ENCODE measurements at places on chromosomes 1 and 21. TPM values are rescaled to one million over a fixed set of nuclear protein-coding genes. Genes with fewer than 3 reads are reported as not detected.
A peak's percentile ranks its signal among the peaks of the same experiment; 100 is the strongest.

F13B gene
- not detected for polyA plus RNA-seq

GRCh38 chr1:36087233-36088123, 1.2 kb upstream of the ADPRS start:
- H3K27me3 ChIP-seq = peaks cover 26% of the 10 kb centered on the region
- DNase-seq = peak; percentile 83
- H3K4me1 ChIP-seq = peaks cover 56% of the 10 kb centered on the region
- no peak overlapping the region for H3K4me3 ChIP-seq

TMOD4 gene
- polyA plus RNA-seq = 0.44 TPM

- no peaks in the 10 kb centered on the region for H3K27me3 ChIP-seq
- H3K27ac ChIP-seq = no peak overlapping the region
- DNase-seq = no peak
- no peaks in the 10 kb centered on the region for H3K36me3 ChIP-seq
- no peaks in the 10 kb centered on the region for H3K4me1 ChIP-seq
Observed at GRCh38 chr1:165073185-165074007, 283.1 kb downstream of the LMX1A start.

SMIM11 gene
- 3.7 TPM for polyA plus RNA-seq

- H3K27ac ChIP-seq = no peak overlapping the region
- no peak overlapping the region for H3K4me3 ChIP-seq
- no peaks in the 10 kb centered on the region for H3K36me3 ChIP-seq
- no peaks in the 10 kb centered on the region for H3K4me1 ChIP-seq
- H3K27me3 ChIP-seq = no peaks in the 10 kb centered on the region
- DNase-seq = no peak
Observed at GRCh38 chr1:117318011-117318410, 49.2 kb upstream of the MAN1A2 start.

- no peaks in the 10 kb centered on the region for H3K36me3 ChIP-seq
- H3K4me1 ChIP-seq = no peaks in the 10 kb centered on the region
- H3K4me3 ChIP-seq = no peak overlapping the region
- H3K27me3 ChIP-seq = no peaks in the 10 kb centered on the region
- no peak for DNase-seq
Observed at GRCh38 chr1:216566641-216567205, 143.5 kb upstream of the USH2A start.

- H3K27ac ChIP-seq = no peak overlapping the region
- H3K4me1 ChIP-seq = peaks cover 12% of the 10 kb centered on the region
- H3K27me3 ChIP-seq = no peaks in the 10 kb centered on the region
- DNase-seq = no peak
- H3K36me3 ChIP-seq = no peaks in the 10 kb centered on the region
Observed at GRCh38 chr1:8002921-8003320, 23.2 kb downstream of the ERRFI1 start.

DNA sequence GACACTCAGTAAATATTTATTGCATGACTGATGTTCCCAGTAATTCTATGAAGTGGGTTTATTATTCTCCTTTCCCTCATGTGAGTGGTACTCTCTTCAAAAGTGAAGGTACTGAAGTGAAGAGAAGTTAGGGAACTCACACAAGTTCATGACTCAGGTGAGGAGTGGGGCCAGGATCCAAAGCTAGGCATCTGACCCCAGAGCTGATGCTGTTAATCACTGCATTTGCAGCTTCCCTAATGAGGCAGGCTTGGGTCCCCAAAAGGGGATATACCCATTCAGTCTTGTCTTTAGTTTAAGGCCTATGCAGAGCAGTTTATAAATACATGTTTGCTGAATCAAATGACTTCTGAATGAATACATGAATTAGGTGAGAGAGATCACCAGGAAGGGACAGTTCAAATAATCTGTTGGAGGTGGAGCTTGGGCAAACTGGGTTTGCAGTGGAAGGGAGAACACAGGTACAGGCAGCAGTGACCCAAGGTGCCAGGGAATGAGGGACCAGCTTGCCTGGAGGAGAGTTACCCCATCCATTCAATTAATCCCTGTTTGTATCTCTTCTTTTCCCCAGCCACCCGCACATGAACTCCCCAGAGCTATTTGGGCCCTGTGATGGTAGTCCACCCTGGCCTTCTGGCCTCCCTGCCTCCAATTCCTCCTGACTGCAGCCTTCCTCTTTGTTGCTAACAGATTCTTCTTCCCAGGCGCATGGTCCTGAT, 2.0 kb downstream of the CD58 start:
- peak overlapping the region; percentile 99 for H3K27ac ChIP-seq
- no peak for DNase-seq
- H3K4me3 ChIP-seq = no peak overlapping the region
- no peaks in the 10 kb centered on the region for H3K36me3 ChIP-seq

DNA sequence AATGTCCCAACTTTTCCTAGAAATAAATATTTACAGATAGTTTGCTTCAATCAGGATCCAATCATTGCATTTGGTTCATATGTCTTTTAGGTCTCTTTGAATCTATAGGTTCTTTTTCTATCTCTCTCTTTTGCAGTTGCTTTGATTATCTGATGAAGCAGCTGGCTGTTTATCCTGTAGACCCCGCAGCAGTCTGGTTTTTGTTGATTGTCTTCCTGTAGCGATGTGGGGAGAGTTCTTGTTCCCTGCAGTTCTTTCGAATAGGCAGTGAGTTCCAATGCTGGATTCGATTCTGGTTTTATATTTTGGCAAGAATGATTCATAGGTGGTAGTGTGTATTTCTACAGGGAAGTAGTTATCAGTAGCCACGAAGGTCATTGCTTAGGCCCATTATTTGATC, 7.4 kb upstream of the MIXL1 start:
- no peak for DNase-seq
- no peak overlapping the region for H3K4me3 ChIP-seq
- H3K4me1 ChIP-seq = no peaks in the 10 kb centered on the region
- no peaks in the 10 kb centered on the region for H3K27me3 ChIP-seq

DNA sequence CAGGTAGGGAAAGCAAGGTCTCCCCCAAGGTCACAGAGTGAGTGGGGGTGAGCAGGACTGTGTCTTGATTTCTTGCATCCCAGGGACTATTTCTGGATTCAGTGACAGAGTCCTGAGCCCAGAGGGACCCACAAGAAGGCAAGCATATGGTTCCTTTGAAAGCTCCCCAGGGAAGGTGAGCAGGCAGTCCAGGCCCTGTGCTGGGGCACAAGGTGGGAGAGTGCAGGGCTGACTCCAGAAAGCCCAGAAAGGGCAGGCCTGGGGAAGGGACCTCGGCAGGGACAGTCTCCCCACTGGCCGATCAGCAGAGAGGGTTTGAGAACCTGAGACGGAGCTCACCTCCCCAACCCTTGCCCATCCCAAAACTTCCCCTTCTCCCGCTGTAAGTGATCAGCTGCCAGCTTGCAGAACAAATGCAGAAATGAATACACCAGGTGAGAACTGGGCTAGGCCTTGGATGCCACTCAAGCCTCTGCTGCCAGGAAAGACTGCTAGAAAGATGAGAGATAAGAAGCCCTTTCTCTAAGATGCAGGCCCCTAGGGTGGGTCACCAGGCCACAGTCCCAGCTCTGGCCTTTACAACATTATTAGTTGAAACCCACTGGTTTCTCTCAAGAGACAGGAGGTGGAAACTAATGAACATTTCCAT, 121.0 kb downstream of the GLIS1 start:
- no peak overlapping the region for H3K27ac ChIP-seq
- no peaks in the 10 kb centered on the region for H3K27me3 ChIP-seq
- no peaks in the 10 kb centered on the region for H3K36me3 ChIP-seq
- no peak overlapping the region for H3K4me3 ChIP-seq
- H3K4me1 ChIP-seq = no peaks in the 10 kb centered on the region

DNA sequence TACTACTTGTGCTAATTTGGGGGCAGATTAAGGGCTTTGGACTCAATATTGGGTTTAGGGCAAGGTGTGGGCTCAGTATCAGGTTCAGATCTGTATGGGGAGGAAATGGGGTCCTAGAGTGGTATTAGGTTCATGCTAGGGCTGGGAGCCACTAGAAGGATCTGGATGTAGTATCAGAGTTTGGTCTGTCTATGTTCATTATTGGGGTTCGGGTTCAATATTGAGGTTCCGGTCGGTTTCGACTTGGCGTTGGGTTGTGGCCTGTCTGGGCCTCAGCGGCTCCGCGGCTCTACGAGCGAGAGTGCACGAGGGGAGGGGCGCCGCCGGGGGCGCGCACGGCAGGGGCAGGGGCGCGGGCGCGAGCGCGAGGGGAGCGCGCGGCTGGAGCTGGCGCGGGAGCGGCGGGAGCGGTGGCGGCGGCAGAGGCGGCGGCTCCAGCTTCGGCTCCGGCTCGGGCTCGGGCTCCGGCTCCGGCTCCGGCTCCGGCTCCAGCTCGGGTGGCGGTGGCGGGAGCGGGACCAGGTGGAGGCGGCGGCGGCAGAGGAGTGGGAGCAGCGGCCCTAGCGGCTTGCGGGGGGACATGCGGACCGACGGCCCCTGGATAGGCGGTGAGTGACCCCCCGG, at the start of gene PTPRF:
Gene PTPRF (plus strand): TSS at position 401 of the 624 bp plus-strand sequence. CDS start 14,193 bp downstream, outside the sequence.
- H3K36me3 ChIP-seq = no peaks in the 10 kb centered on the region
- peak within 1 kb of the TSS; percentile 39 for H3K4me3 ChIP-seq
- peak; percentile 76 for DNase-seq
- H3K4me1 ChIP-seq = peaks cover 10% of the 10 kb centered on the region

OR14K1 gene
- polyA plus RNA-seq = not detected

ROR1 gene
- polyA plus RNA-seq = 0.61 TPM

DNA sequence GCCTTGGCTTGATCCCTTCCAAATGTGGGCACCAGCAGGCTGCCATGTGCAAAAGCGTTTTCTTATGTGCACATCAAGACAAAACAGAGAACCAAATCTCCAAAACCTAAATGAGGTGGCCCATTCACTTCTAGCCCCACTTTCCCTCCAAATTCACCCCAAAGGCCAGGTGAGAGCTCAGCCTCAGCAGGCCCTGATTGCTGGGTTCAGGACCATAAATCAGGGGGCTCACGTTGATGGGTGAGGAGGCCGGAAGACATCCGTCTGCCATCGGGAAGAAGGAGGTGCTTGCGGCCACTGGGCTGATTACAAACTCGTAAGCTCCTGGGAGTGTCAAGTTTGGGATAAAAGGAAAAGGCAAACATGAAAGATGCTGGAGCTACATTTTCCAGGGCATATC, 86.7 kb upstream of the CLDN14 start:
- no peaks in the 10 kb centered on the region for H3K36me3 ChIP-seq
- H3K27me3 ChIP-seq = peaks cover 27% of the 10 kb centered on the region
- H3K4me1 ChIP-seq = no peaks in the 10 kb centered on the region
- no peak overlapping the region for H3K4me3 ChIP-seq
- no peak overlapping the region for H3K27ac ChIP-seq
- no peak for DNase-seq

- peak overlapping the region; percentile 81 for H3K27ac ChIP-seq
- DNase-seq = no peak
- peaks cover 85% of the 10 kb centered on the region for H3K4me1 ChIP-seq
- H3K36me3 ChIP-seq = no peaks in the 10 kb centered on the region
- no peak overlapping the region for H3K4me3 ChIP-seq
- no peaks in the 10 kb centered on the region for H3K27me3 ChIP-seq
Observed at GRCh38 chr1:40710581-40711315, 19.2 kb downstream of the NFYC start.

DNA sequence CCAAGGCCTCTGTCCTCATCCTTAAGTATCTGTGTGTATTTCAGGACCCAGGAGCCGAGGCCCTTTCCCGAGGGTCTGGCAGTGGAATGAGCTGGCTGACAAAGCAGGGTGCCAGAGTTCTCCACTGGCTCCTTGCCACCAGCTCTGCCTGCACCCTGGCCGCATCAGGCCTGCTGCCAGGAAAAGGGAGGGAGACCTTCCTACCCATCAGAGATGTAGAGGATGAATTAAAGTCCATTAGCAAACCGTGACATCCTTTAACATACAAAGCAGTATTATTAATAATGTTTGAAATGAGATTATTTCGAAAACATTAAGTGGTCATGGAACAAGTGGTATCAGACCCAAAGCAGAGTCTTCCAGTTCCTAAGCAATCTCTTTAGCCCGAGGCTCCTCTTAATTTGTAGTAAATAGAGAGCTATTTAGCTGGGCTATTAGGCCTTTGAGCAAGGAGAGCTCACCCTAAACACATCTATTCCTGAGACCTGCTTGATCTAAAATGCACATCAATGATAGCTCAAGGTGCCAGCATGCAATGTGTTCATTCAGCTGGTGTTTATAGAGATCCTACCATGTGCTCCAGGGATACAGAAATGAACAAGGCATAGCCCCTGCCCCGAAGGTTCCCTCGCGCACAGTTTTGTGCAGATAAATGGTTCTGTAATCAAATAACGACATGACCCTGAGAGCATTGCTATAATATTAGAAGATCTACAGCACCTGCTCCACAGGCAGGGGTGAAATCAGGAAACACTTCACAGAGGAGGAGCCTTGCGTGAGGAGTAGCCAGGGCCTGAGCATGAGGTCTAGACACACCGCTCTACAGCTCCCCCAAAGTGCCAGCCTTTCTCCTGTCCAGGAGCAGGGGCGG, 44.0 kb downstream of the FAM163A start:
- H3K36me3 ChIP-seq = no peaks in the 10 kb centered on the region
- H3K4me1 ChIP-seq = no peaks in the 10 kb centered on the region
- H3K27ac ChIP-seq = no peak overlapping the region
- H3K27me3 ChIP-seq = no peaks in the 10 kb centered on the region
- no peak overlapping the region for H3K4me3 ChIP-seq

VSIG8 gene
- 0.43 TPM for polyA plus RNA-seq

GRCh38 chr21:14615359-14615974, 69.4 kb upstream of the SAMSN1 start:
- no peak overlapping the region for H3K27ac ChIP-seq
- H3K36me3 ChIP-seq = no peaks in the 10 kb centered on the region
- DNase-seq = no peak
- H3K4me3 ChIP-seq = no peak overlapping the region
- no peaks in the 10 kb centered on the region for H3K4me1 ChIP-seq

DNA sequence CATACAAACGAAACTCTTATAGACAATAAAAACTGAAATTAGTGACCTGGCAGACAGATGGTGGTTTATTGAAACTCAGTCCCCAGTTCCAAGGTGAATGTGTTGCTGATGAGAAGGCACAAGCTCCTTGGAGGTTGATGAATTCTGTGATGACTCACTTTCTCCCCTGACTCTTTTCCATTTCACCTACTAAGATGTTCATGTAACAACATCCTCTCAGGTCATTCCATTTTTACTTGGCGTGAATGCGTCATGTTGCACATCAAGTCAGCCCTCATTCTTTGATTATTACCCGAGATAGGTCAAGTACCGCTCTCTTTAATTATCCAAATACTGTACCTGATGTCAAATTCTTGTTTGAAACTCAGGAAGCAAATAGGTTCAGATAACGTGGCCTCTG, 10.1 kb upstream of the IL10RB start:
- no peak for DNase-seq
- H3K27ac ChIP-seq = no peak overlapping the region
- peaks cover 81% of the 10 kb centered on the region for H3K36me3 ChIP-seq
- no peak overlapping the region for H3K4me3 ChIP-seq
- H3K4me1 ChIP-seq = peaks cover 21% of the 10 kb centered on the region

CD48 gene
- 479 TPM for polyA plus RNA-seq

- peak overlapping the region; percentile 84 for H3K27ac ChIP-seq
Observed at GRCh38 chr1:7783178-7783711, 846 bp upstream of the PER3 start.
